Stimulated activated CD4-positive, alpha-beta T cell treated with anti-CD3 and anti-CD28 coated beads, Interleukin-1b, Interleukin-23, amount 100 ng/mL, for 24 hours (primary cell): ENCODE measurements at places on chromosomes 13 and 19.

GRCh38 chr13:35699825-35700510, 223.5 kb upstream of the MAB21L1 start:
- no peak for DNase-seq

GRCh38 chr13:111630406-111630805, 310.0 kb downstream of the TEX29 start:
- no peak for DNase-seq

GRCh38 chr13:95800436-95800835, 123.5 kb downstream of the DNAJC3 start:
- DNase-seq: no peak

DNA sequence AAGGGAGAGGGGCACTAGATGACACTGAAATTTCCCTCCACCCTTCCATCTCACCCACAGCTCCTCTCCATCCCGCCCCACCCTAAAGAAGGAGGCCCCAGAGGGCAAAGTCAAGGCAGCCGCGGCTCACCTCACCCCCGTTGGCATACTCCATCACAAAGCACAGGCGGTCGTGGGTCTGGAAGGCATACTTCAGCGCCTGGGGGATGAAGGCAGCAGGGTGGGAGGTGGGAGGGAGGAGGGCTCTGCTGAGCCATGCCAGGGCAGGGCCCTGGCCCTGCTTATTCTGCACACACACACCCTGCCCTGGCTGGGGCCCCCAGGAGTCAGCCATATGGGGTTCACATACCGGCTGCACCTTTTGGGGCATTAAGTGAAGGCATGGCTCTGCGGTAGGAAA, 12.3 kb upstream of the CCNP start:
- no peak for DNase-seq

- DNase-seq: no peak
Measured at GRCh38 chr19:18992696-18993095, 40.6 kb downstream of the SUGP2 start.

GRCh38 chr19:48588670-48589401, 17.7 kb upstream of the SPACA4 start:
- DNase-seq: peak; percentile 76

DNA sequence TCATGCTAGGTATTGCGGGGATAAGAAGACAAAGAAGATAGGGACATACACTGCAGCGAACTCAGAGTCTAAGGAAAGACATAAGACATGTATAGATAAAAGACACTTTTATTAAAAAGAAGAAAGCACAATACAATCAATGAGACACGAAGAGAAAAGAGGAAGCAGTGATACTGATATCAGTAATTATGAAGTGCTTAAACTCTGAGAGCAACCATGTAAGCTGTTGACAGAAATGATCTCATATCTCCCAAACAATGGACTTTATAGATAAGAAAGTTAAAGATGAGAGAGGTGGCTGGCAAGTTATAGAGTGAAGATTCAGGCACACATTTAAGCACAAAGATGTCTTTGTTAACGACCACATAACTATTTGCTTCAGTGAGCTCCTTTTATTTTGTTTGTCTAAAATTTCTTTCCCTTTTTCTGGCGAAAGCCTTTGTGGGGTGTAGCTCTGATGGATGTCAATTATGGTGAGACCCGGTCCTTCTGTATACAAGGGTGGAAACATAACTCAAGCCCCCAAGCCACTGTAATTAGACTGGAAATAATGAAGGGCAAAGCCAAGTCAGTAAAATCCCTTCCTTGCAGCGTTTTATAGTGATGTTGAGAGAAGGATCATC, 818.0 kb upstream of the SLC10A2 start:
- no peak for DNase-seq

DNA sequence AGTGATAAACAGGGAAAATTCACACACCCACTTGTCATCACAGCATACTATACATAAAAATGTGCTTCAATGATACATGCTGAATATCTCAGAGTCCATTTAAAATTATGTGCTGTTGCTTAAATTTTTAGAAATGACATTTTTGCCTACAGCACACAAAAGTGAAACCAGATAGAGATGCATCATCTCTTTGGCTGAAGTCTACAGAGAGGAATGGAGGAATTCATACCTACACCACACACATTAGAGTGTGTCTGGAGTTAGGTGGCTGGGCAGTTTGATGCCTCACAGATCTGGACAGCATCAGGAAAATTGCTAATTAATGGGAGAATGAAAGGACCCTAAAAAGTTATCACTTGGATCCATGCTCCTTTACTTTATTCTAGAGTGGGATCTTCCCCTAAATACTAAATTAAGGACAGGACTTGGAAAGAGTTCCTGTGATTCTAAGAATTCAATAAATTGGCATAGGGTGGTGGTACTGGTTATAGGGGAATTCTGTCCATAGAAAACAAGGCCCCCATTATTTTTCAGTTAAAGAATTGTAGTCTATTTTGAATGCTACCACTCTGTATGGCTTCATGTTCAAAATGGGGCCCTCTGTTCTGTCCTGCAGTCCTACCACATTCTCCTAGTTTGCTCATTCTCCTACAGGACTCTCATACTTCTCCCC, 41.3 kb downstream of the RCBTB2 start:
- no peak for DNase-seq

DNA sequence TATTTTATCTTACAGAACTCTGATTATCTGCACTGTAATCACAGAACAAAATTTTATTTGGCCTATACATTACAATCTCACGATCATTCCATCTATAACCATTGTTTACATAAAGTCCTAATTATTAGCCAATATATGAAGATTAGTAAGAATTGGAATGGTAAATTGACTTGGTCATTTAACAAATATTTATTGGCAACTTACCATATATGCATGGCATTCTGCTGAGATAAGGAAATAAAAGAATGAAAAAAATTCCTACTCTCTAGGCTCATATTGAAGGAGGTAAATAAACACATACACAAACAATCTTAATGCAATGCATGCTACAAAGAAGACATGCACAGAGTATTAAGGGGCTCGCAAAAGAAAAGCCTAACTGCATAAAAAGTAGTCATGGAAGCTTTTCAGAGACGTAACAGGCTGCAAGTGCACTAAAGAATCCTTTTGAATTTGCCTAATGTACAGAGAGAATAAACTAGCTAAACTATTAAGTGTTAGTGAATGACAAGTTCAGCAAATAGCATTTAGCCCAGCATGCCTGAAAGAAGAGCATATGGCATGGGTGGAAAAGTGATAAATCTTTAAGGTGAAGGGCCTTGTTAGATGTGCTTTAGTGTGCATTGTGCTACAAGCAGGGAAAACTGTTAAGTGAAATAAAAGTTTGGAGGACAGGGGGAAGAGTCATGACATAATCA, 1131.1 kb downstream of the PCDH9 start:
- DNase-seq: no peak

DNA sequence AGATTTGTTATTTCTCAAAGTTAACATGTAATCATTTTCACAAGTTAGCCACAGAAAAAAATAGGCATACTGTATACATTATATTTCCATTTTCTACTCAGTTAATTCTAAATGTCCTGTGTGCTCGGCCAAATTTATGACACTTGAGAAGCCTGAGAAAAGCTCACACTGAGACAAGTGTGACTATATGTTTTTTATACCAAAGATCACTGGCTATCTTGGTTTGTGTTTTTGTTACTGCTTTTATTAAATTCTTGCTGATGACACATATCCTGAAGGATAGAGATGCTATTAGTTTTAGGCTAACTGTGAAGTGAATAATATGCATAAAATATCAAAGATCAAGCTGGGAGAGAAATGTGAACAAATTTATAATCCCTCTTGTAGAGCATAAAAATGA, 49.3 kb upstream of the IL17D start:
- no peak for DNase-seq

DNA sequence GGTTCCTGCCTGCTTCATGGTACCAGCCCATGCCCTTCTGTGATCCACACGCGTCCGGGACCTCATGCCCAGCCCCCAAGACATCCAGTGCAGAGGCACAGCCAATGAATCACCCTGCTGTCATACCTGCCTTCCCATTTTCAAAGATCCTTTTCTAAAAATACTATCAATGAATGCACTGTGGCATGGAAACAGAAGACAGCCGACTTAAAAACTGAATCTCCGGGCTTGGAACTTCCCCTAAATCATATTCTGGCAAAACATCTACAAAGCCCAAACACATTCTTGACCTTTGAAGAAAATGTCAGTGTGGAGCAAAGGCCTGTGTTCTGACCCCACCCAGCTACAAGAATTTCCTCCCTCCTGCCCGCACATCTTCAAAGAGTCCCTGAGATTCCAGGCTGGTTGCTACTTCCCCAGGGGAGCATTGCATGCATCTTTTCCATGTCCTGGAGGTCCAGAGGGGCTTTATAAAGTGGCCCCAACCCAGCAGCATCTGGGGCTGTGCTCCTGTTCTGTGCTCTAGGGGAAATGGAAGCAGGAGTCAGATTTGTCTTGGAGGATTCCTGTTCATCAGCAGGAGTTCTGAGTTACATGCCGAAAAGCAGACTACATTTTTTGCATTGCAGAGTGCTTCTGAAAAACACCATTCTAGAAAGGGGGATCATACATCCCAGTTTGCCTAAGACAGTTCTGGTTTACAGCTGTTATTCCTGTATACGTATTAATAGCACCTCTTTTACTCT, 135.2 kb downstream of the USP12 start:
- no peak for DNase-seq

DNA sequence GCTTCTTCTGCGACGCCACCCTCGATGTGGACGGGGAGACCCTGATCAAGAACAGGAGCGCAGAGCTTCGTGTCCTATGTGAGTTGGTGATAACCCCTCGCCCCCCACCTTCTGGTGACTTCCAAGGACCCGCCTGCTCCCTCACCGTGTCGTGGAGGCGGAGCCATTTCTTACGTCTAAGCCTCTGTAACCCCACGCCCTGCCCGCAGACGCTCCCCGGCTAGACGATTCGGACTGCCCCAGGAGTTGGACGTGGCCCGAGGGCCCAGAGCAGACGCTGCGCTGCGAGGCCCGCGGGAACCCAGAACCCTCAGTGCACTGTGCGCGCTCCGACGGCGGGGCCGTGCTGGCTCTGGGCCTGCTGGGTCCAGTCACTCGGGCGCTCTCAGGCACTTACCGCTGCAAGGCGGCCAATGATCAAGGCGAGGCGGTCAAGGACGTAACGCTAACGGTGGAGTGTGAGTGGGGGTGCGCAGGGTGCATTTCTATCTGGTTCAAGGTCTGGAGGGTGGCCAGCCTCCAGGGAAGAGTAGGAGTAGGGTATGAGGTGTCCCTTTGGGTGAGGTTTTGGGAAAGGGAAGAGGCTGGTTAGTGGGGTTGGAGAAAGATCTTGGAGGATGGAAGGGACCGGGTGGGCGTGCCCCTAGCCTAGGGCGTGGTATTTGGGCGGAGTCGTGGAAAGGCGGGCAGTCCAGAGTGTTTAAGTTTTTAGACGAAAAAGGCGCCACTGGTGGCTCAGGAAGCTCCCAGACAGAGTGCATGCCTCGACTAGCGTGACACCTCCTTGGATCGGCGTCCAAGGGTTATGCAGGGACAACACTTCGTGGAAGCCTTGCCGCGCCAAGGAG, 3.3 kb downstream of the ICAM5 start:
- no peak for DNase-seq

DNA sequence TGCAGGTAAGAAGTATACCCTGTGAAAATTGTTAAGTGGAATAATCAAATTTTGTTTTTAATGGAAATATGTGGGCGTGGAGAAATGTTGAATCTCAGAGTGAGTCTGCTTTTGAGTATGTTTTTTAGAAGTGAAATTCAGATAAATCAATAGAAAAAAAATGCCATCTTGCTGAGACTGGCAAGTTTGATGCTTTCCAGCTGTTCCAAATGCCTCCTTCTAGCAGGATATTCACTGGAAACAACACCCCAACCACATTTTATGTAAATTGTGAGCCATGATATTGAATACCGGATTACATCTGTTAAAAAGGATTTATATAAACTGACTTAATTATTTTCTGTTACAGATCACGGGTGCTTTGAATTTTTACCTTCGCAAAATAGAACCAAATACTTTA, 115.4 kb downstream of the ITGBL1 start:
- DNase-seq: no peak

DNA sequence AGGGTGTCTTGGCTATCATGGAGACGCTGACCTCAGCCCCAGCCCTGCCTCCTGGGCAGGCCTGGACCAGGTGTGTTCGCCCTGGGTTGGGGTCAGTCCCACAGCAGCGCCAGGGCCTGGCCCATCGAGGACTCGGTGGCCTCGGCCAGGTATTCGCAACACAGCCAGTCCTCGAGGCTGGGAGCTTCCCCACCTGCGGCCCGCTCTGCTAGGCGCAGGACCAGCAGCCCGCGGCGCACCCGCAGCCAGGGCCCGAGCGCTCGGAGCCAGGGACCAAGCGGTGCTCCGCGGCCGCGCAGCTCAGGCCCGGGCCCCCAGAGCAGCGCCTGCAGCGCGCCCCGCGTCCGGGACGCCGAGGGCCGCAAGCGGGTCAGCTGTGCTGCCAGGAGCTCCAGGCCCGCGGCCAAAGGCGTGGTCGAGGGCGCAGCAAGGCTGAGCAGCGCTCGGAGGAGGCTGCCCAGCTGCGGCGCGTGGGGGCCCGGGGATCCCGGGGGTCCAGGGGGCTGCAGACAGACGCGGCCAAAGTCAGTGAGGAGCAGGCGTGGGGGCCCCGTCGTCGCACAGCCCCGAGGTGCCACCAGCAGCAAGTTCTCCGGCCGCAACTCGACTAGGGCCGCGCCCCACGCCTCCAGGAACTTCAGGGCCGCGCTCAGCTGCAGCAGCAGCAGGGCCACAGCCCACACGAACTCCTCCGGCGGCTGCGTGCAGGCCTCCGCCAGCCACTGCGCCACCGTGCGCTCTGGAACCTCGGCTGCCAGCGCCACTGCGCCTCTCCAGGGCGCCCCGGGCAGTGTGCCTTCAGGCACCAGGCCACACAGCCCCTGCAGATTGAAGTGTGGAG, 6.2 kb downstream of the PEAK3 start:
- DNase-seq: no peak

- DNase-seq: no peak
Measured at GRCh38 chr19:19606021-19606420, 12.5 kb downstream of the PBX4 start.

GRCh38 chr13:48580896-48581295, 48.0 kb upstream of the RCBTB2 start:
- DNase-seq: no peak

- DNase-seq: no peak
Measured at GRCh38 chr19:57314146-57314545, 6.1 kb upstream of the ZNF543 start.

GRCh38 chr19:30898353-30899103, 450.7 kb downstream of the TSHZ3 start:
- no peak for DNase-seq

DNA sequence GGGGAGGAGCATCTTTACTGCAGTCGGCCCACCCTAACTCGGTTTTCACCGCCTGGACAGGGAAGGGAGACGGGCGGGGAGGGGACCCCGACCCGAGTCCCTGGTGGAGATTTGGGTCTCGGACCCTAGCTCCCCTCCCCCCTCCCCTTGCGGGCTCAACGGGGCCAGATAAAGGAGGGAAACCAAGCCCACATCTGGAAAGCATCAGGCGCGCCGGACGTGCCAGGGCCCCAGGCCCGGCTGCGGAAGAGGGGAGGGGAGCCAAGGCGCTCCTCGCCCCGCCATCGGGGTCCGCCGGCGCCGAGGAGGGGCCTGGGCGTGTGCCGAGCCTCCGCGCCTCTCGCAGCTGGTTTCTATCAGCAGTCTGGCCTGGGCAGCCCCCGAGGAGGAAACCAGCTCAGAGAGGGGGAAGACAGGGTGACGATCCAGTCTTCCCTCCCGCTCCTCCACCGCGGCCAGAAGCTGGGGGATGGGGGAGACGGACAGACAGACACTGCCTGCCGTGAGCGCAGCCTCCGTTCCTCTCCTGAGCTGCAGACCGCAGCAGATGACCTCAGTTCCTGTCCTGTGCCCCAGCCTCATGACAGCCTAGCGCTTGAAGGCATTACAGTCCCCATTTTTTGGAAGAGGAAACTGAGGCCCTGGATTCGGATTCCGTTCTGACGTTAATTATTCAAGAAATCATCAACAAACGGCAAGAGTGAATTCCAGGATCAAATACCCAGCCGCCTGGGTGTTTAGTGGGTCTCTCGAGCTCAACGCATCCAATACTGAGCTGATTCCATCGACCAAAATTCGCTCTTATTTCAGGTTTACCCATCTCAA, 3.6 kb upstream of the GNG8 start:
- DNase-seq: no peak
